ENCODE measurements at places on chromosomes 16 and 17.

GRCh38 chr17:7236808-7237207 lies 2.4 kb downstream of the PHF23 start:
- DNase-seq, result no peak

DNA sequence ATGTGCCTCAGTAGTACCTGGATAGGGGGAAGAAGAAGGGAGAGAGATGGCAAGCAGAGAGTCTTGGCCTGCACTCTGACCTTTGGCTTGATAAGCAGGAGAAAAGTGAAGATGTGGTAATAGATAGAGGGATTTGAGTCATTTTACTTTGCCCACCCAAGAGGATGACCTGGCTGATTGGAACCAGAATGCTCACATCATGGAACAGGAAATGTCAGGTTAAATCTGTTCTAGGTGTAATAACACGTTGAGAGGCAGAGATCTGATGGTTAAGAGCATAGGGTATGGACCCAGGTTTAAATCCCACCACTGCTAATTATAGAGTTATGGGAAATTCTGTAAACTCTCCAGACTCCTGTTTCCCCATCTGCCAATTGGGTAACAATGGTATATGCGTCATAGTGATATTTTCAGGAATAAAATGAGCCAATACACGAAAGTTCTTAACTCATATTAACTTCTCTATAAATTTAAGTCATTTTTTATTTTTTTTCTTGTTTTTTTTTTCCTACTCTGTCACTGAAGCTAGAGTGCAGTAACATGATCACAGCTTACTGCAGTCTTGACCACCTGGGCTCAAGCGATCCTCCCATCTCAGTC lies 8.1 kb upstream of the CCL18 start:
- no peak for DNase-seq

DNA sequence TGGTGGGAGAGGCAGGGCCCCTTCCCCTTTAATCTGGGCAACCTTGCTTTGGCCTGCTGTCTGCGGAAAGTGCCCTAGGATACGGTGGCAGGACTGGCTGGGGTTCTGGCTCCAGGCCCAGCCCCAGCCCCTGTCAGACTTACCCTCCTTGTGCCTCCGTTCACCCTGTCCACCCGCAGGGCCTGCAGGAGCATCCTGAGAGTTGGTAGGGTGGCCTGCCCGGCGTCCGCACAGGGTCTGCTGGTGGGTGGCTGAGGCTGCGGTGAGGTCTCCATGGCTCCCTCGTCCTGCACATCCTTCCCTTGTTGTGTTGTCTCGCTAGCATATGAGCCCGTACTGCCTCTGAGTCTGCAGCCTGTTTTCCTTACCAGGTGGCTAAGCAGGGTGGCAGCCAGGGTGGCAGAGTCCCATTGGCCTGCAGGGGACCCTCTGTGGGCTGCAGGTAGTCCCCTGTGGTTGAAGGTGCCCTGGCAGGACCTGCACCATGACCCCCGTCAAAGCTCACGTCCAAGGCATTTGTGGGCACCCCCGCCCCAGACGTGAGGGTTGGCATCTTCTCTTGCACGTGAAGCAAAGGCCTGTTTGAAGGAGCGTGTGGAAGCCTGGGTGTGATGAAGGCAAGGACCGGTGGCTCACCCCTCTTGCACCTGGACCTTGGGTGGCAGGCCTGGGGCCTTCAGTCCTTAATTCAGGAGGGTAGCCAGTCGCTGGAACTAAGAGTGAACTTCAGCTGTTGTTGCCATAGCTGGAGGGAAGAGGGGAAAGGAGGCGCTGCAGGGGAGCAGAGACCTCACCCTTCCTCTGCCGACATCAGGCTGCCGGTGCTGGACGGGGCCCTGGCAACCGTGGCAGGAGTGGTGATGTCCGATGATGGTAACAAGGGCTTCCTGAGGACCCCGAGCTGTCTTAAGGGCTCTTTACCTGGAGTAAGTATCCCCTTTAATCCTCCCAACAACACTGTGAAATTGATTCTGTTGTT lies 293.7 kb downstream of the SEC14L1 start:
- DNase-seq, result no peak

DNA sequence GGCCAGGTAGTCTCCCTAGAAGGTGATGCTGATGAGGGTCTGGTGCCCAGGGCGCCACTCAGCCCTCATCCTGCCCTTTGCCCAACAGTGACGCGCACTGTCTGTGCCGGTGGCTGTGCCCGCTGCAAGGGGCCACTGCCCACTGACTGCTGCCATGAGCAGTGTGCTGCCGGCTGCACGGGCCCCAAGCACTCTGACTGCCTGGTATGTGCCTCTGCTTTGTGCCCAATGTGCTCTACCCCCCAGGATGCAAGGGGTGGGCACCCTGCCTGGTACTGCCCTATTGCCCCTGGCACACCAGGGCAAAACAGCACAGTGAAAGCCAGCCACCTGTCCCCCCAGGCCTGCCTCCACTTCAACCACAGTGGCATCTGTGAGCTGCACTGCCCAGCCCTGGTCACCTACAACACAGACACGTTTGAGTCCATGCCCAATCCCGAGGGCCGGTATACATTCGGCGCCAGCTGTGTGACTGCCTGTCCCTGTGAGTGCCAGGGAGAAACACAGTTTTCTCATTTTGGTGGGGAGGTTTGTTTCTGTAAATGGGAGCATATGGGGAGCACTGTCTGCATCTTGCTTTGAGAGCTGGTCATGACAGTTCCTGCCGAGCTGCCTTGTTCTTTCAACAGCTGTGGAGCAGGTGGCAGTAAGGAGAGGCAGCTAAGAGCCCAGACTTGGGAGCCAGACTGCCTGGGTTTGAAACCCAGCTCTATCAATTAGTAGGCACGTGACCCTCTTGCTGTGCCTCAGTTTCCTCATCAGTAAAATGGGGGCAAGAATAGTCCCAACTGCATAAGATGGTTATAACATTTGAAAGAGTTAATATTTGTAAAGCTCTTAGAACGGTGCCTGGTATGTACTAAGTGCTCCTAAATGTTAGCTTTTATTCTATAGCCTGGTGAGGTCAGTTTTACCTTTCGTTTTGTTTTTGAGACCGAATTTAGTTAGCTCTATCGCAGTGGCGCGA lies 10.4 kb downstream of the ERBB2 start:
- DNase-seq, result no peak

DNA sequence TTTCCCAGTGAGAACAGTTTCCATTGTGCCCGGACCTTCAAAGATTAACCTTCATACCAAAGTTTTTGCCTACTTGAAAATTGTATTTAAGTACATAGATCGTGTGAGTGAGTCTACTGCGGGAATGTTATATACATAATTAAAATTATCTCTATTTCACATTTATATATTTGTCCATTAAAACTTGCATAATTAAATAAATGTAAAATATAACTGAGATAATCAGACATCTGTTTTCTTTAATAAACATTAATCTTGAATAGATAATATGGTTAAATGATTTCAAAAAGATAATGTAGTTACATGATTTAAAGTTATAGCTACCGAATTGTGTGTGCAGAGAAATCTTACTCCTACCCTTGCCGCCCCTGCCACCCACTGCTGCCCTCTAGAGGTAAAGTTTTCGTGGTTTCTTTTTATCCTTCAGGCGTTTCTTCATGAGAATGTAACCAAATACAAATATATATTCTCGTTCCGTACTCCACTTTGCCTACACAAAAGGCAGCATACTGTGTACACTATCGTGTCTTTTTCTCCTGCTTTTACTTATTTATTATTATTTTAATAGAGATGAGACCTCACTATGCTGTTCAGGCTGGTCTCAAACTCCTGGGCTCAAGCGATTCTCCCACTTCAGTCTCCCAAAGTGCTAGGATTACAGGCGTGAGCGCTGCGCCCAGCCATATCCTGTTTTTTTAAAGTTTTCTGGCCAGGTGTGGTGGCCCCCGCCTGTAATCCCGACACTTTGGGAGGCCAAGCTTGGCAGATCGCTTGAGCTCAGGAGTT lies 35.6 kb downstream of the RPA1 start:
- peak; percentile 76 for DNase-seq

DNA sequence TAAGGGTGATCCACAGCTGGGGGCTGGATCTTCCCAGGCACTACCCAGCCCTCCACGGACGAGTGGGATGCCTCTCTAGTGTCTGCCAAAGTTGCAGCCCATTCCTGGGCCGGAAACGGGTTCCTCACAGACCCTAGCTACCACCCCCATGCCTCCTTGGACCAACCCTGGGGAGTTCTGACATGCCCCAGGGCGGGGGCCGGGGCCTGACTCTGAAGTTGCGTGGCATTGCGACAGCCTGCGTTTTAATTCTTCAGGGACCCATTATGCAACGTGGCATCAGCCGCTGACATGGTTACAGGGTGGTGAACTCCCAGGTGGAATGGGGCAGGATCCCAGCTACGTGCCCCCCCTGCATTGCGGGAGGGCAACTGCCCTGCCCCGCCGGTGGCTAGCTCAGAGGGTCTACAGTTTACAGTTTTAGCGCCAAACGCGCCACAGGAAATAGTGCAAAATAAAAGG lies 2.7 kb downstream of the CBX4 start:
- DNase-seq, result no peak

DNA sequence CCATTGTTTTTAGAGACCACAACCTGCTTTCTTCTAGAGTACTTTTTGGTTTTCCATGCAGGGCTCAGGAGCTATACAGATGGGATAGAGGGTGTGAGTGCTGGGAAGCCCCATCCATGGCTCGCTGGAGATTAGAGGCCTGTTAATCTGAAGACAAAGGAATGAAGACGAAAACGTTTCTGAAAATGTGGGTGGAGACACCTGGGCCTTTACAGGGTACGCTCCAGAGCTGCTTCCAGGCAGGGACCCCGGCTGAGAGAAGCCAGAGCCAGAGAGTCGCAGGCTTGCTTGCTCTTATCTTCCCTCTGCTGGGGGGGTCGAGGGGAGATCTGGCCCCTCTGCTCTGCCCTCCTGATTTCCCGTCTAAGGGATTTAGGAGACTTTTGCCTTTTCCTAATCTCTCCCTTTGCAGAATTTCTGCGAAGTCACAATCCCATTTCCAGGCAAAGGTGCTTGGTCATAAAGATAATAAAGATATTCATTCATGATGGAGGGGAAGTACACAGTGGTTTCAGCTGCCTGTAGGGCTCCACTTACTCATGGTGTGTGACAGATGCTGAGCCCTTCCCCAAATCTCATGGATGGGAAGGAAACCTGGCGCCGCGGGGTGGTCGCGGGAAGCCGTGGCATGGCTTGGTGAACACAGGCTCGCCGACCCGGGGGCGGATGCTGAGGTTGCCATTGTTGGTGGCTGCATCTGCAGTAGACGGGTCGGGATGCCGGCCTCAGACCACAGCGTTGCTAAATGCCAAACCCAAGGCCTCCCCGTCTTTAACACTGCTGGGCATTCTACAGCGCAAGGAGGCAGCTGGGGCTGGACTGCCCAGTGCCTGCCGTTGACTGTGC lies 4.8 kb upstream of the SOCS3 start:
- peak; percentile 82 for DNase-seq

- peak; percentile 68 for DNase-seq
These were observed 586 bp downstream of the UBALD2 start for GRCh38 chr17:76265624-76266243.

DNA sequence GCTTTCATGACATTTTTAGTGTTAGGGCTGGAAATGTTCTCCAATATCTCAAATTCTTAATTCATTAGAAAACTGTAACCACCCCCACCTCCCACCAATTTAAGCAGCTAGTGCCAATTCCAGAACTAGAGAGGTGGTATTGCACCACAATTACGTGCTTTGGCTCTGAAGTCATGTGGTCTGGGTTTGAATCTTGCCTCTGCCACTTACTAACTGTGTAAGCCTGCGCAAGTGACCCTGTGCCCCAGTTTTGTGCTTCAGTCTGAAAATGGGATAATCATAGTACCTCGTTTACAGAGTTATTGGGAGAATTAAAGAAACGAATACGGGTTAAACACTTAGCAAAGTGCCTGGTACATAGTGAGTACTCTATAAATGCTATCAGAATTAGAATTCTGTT lies 14.2 kb upstream of the MPHOSPH6 start:
- DNase-seq, result no peak

GRCh38 chr17:45364531-45365390 lies 47.9 kb upstream of the MAP3K14 start:
- no peak for DNase-seq

DNA sequence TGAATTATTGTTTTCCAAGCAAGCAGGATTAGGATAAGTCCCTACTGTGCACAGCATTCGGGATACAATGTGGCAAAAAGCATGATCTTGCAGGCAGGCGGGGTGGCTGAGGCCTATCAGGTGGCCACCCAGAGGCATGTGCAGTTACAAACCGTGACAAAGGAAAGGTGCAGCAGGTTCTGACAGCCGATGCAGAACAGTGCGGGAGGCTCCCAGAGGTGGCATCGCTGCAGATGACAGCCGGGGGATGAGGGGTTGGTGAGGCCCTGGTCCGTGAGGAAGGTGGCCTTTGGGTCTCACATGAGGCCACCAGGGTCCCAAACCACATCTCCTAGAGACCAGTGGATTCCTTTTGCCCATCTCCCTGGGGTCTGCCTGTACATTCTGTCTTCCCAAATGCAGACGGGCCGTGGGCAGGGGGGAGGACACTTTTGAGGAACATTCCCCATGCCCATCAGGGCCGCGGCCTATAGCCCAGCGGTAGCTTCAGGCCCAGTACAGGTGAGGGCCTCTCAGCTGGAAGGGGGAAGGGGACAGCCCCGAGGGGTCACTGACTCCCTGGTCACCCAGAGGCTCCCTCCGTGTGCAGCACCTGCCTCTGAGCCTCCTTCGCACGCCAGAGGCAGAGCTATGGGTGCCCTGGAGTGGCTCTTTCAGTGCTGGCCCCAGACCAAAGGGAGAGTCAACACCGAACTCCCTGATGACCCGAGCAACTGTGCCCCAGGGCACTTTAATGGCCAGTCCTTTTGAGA lies 85.1 kb downstream of the SOCS1 start:
- no peak for DNase-seq

- no peak for DNase-seq
These were observed 605 bp upstream of the ABAT start for GRCh38 chr16:8673611-8674412.

- no peak for DNase-seq
These were observed 13.5 kb upstream of the KSR1 start for GRCh38 chr17:27442702-27443101.

DNA sequence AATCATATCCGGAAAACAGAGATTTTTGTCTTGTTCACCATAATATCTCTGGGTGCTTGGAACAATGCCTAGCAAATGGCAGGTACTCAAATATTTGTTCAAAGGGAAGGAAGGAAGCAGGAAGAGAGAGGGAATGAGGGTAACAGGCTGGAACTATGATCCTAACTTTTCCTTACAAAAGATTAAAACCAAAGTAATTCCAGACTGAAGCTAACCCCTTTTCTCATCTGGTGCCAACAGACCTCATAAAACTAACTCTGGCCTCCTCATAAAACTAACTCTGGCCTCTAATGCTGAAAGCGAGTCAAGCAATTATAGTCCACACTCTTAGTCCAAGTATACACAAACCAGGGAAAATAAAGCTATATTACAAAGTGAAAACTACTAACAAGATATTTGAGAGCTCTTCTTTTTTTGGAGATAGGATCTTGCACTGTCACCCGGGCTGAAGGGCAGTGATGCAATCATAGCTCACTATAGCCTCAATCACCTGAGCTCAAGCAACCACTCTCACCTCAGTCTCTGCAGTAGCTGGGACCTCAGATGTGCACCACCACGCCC lies 84.6 kb downstream of the KANSL1 start:
- peak; percentile 22 for DNase-seq

- DNase-seq, result no peak
These were observed 9.4 kb upstream of the ZNF689 start for GRCh38 chr16:30619638-30620037.
